ENCODE measurements at places on chromosomes 11 and 22.

GRCh38 chr11:110968348-110969062 is 256.3 kb upstream of the ARHGAP20 start:
- no peak for DNase-seq

GRCh38 chr11:10934293-10934860 is 76.5 kb upstream of the ZBED5 start:
- peak; percentile 38 for DNase-seq

- no peak for DNase-seq
Observed at GRCh38 chr11:82308979-82309378, 424.7 kb downstream of the FAM181B start.

GRCh38 chr11:93059117-93059957 is 89.9 kb downstream of the MTNR1B start:
- no peak for DNase-seq

GRCh38 chr22:36765943-36766450 is 9.9 kb downstream of the IFT27 start:
- no peak for DNase-seq

DNA sequence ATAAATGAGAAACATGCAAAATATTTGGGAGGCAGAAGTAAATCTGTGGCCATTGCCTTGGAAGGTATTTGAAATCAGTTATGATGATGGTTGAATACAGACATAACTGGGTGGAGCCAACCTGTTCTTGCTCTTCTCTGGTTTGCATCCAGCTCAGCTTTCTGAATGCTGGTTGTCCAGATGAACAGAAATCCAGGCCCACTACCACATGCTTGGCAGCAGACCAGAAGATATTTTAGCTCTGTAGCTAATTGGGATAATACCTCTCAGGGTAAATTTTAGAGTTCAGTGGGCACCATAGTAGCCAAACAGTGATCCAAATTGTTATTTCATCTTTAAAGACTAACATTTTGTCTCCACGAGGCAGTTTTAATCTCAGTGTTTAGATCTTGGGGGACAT is 308.3 kb downstream of the RAB38 start:
- no peak for DNase-seq

- DNase-seq = no peak
Observed at GRCh38 chr11:65043881-65044501, 3.0 kb downstream of the SAC3D1 start.

DNA sequence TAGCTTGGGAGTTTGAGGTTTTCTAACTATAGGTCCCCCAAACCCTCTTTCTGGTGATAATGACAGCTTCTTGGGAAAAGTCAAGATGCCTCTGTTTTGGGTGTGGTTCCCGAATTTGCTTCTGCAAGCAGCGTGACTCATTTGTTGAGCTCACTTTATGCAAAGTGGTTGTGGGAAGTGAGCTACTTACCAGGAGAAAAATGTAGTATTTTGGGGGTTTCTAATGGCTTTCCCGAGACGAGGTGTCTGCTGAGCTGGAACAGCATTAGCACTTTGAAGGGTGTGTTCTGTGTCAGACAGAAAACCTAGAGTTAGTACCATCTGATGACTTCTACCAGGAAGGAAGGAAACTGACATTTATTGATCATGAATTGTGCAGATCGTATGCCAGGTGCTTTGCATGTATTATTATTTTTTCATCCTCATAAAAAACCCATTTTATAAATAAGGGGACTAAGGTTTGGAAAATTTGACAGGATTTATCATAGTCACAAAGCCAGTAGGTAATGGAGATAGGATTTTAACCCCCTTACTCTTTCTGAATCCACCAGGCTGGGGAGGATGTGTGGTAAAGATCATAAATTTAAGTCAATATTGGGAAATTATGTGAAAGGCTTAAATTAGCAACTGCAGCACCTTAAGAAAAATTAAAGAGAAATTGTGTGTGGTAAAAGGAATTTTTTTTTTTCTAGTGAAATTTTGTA is 108.8 kb upstream of the CD44 start:
- no peak for DNase-seq

DNA sequence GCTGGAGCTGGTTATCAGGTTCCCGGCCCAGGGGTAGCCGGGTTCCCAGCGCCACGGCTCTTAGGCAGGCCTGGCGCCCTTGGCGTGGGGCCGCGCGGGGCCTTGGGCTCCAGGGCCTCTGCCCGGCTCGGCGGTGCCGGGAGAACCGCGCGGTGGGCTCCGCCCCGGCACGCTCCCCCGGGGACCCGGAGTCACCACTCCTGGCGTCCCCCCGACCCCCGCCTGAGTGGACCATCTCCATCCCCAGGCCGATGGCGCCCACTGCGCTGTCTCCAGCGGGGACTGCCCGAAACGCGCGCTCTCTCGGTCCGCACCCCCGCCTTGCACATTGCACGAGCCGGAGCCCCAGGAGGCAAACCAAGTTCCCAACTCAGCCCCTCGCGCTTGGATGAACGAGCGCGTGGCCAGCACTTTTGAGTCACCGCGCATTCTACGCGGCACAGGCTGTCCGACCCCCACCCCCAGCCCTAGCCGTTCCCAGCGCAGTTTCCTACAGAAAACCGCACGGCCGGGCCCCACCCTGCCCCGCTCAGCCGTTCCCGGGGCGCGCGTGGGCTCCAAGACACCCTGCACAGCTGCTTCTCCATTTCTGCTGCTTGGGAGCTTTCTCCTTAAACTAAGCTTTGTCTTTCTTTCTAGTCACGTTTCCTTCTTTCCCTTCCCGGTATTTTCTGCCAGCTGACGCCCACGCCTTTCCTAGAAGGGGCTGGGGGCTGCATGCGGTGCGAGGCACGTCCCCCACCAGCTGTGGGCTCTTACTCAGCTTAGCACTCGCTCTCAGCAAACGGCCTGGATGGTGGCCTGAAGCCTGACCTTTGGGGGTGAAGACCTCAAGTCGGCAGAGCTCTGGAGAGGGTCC is 650 bp upstream of the CHID1 start:
- DNase-seq = peak; percentile 24

- peak; percentile 69 for DNase-seq
Observed at GRCh38 chr22:50169774-50170341, 673 bp upstream of the PANX2 start.

DNA sequence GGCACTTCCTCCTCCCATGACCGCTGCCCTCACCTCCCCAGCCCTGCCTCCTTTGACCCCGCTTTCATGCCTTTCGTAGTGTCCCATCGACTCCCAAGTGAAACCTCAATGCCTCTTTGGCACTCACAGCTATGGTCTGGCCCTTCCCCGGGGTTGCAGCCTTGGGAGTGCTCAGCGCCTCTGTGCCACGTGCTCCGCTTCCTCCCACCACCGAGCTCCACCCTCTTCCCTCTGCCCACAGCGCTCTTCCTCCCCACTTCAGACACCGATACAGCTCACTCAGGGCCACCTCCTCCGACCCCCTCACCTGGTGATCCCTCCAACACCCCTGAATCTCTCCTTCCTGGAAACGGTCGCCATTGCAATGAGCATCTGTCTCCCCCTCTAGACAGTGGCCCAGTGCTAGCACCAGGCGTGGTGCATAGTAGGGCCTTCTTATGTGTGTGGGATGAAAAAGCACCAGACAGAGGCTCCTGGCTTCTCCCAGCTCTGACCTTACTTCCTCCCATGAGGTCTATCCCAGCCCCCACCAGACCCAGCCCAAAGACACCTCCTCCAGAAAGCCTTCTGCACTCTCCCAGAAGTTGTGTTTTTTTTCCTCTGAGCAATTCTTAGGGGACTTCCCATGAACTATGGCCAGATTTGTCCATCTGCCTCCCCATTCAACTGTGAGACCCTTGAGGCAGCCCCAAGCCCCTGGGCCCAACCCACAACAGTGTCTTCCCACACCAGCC is 16.4 kb upstream of the SCGB1A1 start:
- peak; percentile 51 for DNase-seq

GRCh38 chr11:2465202-2466068 is 20.6 kb downstream of the KCNQ1 start:
- no peak for DNase-seq

- no peak for DNase-seq
Observed at GRCh38 chr11:120102050-120102863, 35.7 kb downstream of the TRIM29 start.

- DNase-seq = no peak
Observed at GRCh38 chr11:93796441-93797231, 12.6 kb downstream of the MED17 start.

- DNase-seq = no peak
Observed at GRCh38 chr11:105232021-105232420, 92.5 kb upstream of the CARD18 start.

- DNase-seq = no peak
Observed at GRCh38 chr11:93073026-93073425, 103.6 kb downstream of the MTNR1B start.

GRCh38 chr11:11607772-11608171 is 14.0 kb downstream of the GALNT18 start:
- no peak for DNase-seq

- DNase-seq = no peak
Observed at GRCh38 chr11:69350040-69350439, 56.1 kb downstream of the MYEOV start.

GRCh38 chr11:103484545-103484944 is 375.3 kb downstream of the DYNC2H1 start:
- no peak for DNase-seq

GRCh38 chr22:45855961-45856360 is 121.0 kb downstream of the WNT7B start:
- no peak for DNase-seq

GRCh38 chr11:88604260-88604659 is 266.7 kb upstream of the CTSC start:
- DNase-seq = no peak

DNA sequence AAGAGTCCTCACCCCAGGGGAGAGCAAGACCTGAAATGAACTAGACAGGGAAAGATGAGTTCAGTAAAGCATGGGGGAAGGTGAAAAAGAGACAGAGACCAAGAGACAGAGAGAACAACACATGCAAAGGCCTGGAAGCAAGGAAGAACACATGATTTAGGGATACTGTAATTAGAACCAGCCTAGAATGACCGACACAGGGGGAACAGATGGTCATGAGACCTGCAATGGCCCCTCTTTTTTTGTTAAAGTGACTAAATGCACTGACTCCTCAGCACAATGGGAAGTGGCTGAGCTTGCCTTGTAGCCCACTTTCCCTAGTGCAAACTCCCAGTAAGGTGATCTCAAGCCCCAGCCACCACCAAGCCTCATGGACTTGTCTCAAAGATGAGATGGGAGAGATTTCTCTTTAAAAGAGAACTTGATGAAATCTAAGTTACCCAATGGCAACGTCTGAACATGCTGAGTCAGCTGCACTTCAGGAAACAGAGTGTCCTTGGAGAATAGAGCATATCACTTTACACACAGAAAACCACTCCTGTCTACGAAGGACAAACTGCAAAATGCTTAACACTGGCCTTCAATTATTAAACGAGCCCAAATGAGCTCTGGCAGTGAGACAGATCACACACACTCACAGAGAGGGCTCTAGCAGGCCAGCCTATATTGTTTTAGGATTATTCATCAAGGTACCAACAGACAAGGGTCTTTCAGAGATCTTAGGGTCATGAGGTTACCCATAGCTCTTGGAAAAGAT is 91.0 kb downstream of the SERGEF start:
- no peak for DNase-seq

DNA sequence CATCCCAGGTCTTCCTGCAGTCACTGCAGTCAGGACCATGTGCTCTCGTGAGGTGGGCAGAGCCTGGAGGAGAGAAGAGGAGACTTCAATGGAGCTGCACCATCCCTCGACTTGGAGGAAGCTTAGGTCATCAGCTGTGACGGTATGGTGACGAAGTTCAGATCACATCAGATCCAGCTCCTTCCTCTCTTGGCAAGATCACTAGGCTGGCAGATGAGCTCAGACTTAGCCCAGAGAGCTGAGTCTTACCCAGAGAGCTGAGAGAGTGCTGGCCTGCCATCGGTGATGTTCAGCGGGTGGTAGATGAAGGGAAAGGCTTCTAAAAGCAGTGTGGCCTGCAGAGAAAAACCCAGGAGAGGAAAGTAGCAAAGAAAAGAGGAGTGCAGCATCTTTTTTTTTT is 1.8 kb upstream of the SLC15A3 start:
- DNase-seq = no peak

DNA sequence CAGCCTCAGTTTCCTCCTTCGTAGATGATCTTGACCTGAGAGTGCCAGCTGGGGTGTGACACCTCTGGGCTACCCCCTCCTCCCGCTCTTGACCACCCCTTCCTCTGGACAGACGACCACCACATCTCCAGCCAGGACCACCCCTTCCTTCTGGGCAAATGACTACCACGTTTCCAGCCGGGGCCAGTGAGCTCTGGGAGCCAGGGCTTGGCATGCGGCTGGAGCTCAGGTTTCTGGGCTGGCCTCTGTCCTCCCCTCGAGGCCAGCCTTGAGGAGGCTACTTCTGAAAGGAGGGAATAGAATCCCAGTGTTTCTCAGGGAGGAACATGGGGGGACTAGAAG is 120.9 kb downstream of the KCNQ1OT1 start:
- no peak for DNase-seq

GRCh38 chr22:37561212-37562048 is 1.1 kb downstream of the CDC42EP1 start:
- peak; percentile 80 for DNase-seq

DNA sequence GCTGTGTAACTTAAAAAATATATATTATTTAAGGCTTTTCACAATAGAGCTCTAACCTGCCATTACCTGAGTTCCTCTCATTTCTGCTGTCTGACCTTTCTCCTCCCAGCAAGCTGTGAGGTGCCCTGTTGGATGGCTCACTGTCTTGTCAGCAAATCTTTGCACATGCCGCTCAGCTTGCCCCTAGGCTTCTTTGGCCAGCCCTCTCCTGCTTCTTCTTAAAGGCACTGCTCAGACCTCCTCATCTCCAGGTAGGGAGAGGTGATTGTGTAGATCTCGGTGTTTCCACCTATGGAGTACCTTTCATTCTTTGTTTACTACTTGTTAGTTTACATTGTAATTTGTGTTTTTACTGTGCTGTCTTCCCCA is 96.5 kb downstream of the EXT2 start:
- DNase-seq = no peak

GRCh38 chr22:28514321-28514821 is 165.3 kb downstream of the TTC28 start:
- DNase-seq = no peak

DNA sequence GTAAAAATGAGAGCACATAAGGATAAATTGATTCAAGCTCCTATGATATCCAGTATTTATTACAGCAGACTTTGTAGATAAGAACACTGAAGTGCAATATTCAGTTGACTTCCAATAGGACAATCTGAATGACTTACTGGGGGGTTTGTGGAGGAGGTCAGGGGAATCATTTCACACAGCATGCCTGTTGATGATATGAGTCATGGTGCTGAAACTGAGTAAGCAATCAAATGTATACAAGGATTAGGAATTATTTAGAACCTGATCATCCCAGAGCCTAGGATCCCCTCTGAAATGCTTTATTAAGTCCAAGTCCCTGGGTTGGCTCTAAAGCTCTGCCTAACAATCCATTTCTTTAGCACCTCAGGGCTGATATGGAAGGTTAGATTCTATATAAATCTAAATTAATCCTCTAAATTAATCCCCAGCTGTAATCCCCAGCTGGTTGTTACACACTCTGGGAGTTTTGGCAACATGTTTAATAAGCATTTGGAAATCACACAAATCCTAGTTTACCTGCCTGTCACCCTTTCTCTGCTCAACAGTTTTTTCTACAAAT is 326.4 kb downstream of the GUCY1A2 start:
- no peak for DNase-seq

DNA sequence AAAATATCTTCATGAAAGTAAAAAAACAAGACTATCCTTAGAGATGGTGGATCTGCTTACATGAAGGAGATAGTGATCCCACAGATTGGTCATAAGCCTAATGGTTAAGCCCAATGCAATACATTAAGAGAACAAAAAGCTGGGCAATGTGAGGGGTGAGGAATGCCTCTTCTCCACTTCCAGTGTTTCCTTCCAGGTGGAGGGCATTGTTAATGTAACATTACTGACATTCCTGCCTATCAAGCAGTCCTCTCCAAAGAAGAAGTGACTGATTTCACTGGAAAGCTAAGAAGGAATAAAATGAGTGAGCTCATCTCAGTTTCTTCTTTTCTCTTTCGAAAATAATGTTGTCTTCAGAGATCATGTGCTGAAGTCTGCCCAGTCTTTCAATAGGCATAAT is 207.8 kb downstream of the RAB38 start:
- DNase-seq = no peak

Data from stimulated activated CD4-positive, alpha-beta T cell treated with anti-CD3 and anti-CD28 coated beads, Interleukin-4, amount 100 ng/mL, for 4 hours (primary cell).